ENCODE measurements at places on chromosomes 2 and 18.

- peak; percentile 46 for DNase-seq
Observed at GRCh38 chr2:207224791-207225482, 59.2 kb upstream of the KLF7 start.

- DNase-seq: no peak
Observed at GRCh38 chr18:39946623-39947061, 2008.4 kb upstream of the PIK3C3 start.

GRCh38 chr2:181943411-181944124 lies 42.1 kb upstream of the PPP1R1C start:
- no peak for DNase-seq

GRCh38 chr18:1559563-1559962 lies 654.9 kb downstream of the ADCYAP1 start:
- no peak for DNase-seq

- no peak for DNase-seq
Observed at GRCh38 chr2:59604123-59604522, 949.3 kb downstream of the BCL11A start.

- no peak for DNase-seq
Observed at GRCh38 chr2:131577812-131578211, 50.1 kb downstream of the CCDC74A start.

- no peak for DNase-seq
Observed at GRCh38 chr2:50858156-50858555, 173.8 kb downstream of the NRXN1 start.

DNA sequence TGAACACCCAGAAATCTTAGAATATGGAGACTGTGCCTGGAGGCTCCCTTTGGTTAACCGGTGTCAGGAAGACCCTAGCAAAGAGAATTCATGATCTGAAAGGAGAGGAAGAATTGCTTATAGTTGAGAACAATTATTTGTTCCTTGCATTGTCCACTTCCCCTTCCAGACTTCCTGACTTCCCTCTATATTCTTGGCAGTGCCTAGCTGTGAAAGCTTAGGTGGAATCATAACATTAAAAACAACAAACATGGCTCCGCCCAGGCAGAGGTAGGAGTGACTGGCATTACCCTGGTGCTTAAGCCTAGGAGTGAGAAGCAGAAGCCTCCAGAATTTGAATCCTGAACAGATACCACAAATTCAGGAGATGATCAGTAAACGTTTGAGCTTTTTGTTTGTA lies 1.9 kb downstream of the TTL start:
- DNase-seq: no peak

DNA sequence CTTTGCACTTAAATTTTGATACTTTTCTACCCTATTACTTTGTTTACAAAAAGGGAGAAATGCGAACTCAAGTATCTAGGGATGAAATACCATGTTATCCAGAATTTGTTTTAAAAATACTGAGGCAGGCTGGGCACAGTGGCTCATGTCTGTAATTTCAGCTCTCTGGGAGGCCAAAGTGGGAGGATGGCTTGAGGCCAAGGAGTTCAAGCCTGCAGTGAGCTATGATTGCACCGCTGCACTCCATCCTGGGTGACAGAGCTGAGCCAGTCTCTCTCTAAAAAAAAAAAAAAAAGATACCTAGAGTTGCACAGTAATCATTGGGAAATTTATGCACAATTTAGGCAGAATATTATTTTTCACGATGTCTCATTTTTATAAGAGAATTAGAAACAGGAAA lies 12.4 kb upstream of the VAPA start:
- no peak for DNase-seq

- DNase-seq: peak; percentile 90
Observed at GRCh38 chr2:16330012-16330411, 335.6 kb downstream of the CYRIA start.

GRCh38 chr18:49177812-49178211 lies 227.0 kb upstream of the SMAD7 start:
- DNase-seq: no peak

DNA sequence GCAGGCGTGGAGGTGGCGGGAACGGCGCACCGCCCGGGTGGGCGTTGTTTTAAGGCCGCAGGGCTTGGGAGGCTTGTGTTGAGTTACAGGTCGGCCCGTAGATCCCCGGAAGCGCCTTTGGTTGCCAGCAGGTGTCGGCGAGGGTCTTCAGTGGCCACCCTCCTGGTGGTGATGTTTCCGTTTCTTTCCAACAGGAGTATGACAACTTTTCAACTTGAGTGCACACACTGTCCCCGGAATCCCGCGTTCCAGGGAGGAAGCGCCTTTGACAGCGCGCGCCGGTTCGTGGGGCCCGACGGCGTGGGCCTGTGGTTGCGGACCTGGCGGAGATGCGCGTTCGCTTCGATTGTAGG lies 1.0 kb upstream of the HDAC4 start:
- no peak for DNase-seq

- DNase-seq: no peak
Observed at GRCh38 chr2:190532581-190532980, 1.9 kb downstream of the NEMP2 start.

DNA sequence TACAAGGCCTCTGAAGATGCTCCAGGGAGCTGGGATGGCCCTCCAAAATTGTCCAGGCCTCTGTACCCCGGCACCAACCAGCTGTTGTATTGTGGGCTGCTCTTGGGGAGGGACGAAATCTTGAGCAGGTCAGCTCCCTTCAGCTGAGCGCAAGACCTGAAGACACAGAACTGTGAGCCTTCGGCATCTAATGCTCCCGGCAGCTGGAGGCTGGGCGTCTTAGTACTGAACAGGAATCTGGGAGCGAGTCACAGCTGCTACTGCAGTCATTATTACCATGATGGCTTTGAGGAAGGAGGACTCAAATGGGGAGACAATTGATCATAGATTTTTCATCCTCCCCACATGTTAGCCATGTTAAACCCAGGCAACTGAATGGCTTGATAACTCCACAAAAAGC lies 83.0 kb upstream of the LTBP1 start:
- DNase-seq: no peak

DNA sequence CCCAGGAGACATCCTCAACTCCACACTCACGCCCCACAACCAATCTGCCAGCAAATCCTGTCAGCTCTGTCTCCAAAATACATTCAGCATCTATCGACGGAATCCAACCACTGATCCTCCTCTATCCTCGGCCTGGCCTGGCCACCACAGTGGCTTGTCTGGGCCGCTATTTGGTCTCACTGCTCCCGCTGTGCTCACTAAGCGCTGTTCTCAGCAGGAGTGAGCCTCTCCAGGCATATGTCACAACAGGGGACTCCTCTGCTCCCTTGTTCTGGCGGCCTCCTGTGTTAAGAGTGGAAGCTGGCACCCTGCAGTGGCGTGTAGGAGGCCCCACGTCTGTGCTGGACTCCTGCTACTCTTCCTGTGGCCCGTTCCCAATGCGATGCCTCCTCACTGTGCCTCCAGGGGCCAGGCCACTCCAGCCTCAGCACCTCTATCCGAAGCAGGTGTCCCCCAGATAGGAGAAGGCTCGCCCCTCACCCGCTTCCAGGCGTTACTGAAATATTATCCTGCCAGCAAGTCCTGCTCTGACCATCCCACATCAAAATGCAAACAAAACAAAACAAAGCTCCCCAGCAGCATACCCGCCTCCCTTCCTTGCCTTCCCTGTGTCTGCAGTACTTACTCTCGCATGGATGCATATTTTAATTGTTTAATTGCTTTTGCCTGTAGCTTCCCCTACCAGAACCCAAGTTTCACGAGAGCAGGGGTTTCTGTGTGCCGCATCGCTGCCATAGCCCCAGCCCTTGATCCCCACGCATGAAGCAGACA lies 39.9 kb downstream of the CENPO start:
- peak; percentile 52 for DNase-seq

- DNase-seq: no peak
Observed at GRCh38 chr2:232714969-232715368, 17.8 kb downstream of the GIGYF2 start.

- no peak for DNase-seq
Observed at GRCh38 chr2:106284255-106284654, 90.2 kb upstream of the UXS1 start.

DNA sequence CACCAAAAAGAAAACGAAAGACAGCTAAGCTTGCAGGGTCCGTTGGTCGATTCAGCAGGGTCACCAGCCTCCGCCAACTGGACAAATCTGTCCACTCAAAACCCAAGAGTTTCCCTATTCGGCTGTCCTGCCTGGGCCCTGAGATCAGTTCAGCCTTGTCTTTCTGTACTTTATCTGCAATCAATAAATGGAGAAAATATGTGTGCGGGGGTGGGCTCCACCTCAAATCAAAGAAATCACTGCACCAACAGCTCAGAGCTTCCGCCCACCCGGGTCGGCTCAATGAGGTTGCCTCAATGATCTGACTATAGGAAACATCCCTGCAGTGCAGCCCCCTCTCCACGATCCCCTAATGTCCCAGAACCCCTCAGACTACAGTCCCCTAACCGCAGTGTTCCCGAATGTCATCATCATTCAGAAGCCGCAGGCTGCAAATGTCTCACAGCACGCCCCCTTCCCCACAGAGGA lies 447 bp downstream of the GGCX start:
- no peak for DNase-seq

- no peak for DNase-seq
Observed at GRCh38 chr18:37298816-37299215, 266.8 kb downstream of the CELF4 start.

GRCh38 chr2:22879009-22879863 lies 505.7 kb upstream of the KLHL29 start:
- DNase-seq: peak; percentile 71

- no peak for DNase-seq
Observed at GRCh38 chr2:136259551-136259950, 141.6 kb upstream of the CXCR4 start.

GRCh38 chr18:21550510-21550970 lies 50.0 kb downstream of the ESCO1 start:
- no peak for DNase-seq

GRCh38 chr18:45567123-45567522 lies 48.2 kb upstream of the SLC14A2 start:
- no peak for DNase-seq

GRCh38 chr2:241351640-241352031 lies 4.4 kb upstream of the FARP2 start:
- no peak for DNase-seq

DNA sequence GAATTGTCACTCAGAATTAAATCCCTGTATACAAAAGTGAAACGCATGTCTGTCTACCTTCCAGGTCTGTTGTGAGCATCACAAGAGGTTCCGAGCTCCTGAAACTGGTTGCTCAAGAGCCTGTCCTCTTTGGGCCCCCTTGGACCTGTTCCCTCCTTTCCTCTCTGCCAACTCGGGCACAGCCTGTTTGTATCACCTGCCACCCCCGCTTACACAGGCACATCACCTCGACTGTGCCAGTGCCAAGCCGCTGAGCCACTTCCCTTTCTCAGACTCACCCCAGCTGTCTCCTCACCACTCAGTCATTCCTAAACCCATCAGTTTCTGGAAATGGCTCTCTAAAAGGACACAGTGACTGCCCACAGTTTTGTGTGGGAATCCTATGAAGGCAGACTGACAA lies 3.1 kb downstream of the EFR3B start:
- DNase-seq: no peak

- DNase-seq: no peak
Observed at GRCh38 chr18:14098428-14098827, 33.8 kb downstream of the ZNF519 start.

- DNase-seq: no peak
Observed at GRCh38 chr2:64263315-64263714, 119.1 kb upstream of the PELI1 start.

DNA sequence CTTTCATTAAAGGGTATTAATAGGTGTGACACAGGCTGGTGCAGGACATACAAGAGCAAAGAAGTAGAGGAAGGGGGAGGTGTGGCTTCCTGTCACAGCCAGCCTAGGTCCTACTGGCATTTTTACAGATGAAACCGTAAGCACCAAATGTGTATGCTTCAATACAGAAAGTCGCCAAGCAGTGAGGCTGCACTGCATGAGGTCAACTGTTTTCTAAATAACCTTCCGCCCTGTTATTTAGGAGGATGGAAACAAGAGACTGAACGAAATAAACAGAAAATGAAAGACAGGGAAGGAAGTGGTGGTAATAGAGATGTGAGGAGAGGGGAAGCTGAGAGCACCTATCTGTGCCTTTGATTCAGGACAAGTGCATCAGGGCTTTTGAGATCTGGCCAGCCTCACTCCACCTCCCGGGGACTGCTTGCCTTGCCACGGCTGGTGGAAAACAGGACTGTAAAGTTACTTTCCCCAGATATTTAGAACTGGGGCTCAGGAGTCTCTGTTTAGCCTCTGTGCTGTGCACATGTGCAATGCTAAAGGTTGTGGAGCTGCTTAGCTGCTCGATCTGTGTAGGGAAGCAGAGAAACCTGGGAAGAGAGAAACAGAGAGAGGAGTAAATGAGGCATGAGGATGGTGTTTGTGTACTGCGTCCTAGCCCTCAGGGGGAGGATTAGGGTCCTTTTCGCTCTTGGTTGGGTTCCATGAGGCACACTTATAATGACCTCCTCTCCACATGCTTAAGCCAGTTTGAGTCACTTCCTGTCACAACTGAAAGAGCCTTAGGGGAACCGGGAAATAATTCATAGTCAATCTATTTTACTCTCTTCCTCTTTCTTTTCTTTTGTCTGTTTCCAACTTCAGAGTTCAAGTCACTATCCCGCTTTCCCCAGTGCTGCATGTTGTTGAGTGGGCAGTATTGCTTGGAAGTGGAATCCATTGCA lies 62.3 kb upstream of the BOD1L2 start:
- no peak for DNase-seq

- no peak for DNase-seq
Observed at GRCh38 chr2:175903384-175903936, 98.6 kb downstream of the LNPK start.

DNA sequence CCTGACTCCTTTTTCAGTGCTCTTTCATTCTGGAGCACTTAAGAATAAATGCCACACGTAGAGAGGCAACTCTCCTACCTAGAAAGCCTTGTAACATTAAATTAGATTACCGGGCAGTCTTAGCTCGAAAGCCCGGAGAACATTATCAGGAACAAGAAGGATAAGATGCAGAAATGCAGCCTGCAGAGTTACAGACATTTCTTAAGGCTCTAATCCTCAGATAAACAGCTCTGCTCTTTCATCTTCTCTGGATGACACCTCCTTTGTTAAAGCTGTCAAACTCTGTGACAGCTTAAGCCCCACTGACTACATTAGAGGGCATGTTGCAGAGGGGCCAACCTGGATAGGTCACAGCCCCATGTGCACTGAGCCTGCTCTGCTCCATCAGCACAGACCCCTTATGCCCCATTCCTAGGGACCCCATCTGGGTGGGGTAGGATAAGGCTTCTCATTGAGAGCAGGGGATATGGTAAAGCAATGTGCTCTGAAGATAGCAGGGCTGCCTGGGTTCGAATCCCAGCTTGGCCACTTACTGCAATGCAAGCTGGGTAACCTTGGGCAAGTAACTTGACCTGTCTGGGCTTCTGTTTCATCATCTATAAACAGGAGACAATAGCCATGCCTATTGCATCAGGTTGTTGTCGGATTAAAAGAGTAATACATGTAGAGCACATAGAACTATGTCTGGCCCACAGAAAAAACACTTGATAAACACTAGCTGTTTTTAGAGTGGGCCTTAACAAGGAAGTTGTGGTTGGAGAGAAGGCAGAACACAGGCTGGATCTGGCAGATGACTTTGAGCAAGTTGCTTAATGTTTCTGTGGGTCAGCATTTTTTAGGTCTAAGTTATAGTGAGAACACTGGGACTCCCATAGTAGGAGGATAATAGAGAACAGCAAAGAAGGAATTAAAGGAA lies 111.4 kb downstream of the THNSL2 start:
- peak; percentile 26 for DNase-seq
